Hematopoietic multipotent progenitor cell (in vitro differentiated cells): ENCODE measurements at places on chromosomes 16 and 17.

- no peak for DNase-seq
These were observed 440.5 kb downstream of the GRIN2A start for GRCh38 chr16:9741776-9742175.

DNA sequence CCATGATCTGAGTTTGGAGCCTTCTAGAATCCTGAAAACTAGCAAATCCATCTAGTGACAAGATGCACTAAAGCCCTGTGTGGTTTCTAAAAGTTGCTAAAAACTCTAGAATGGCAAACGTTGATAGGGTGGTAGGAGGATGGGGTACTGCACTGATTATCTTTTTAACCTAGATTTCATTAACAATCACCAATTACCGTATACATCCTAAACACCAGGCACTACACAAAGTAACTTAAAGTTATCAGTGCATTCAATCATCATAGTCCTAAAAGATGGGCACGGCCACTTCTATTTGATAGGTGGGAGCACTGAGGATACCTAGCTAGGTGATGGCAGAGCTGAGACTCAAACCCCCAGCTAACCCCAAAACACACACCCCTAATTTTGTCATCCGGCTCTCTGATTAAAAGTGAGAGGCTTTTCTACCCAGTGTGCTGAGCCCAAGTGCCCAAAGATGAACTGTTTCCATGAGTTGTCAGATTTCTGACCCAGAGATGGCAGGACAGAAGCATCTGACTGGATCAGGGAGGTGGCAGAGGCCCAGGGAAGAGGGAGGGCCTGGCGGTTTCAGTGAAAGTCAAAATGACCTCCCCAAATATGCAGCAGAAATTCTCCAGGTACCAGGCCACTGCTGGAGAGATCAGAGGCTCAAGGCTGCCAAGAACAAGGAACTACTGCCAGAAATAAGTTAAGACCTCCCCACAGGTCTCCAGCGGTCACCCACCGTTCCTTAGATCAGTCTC, 396.8 kb downstream of the SOX9 start:
- no peak for DNase-seq

GRCh38 chr16:89485701-89486246, 4.6 kb downstream of the ANKRD11 start:
- no peak for DNase-seq

DNA sequence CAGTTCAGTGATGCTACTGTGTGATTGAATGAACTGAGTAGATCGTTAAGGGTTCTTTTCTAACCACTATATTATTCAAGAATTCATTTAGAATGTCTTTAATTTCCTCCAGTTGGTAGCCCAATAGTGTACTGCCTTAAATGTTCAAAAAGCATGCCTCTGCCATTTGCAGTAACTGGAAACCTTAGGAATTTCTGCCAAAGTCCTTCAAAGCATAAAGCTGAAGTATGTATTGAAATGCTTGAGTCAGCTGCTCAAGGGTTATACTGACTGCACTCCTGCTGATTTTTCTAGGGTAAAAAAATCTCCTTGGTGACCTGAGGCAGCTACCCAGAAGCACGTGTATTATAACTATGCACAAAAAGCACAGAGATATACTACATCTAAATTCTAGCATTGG, 56.5 kb downstream of the SNTB2 start:
- no peak for DNase-seq

- no peak for DNase-seq
These were observed 102.1 kb downstream of the SNX29 start for GRCh38 chr16:12078405-12079280.

DNA sequence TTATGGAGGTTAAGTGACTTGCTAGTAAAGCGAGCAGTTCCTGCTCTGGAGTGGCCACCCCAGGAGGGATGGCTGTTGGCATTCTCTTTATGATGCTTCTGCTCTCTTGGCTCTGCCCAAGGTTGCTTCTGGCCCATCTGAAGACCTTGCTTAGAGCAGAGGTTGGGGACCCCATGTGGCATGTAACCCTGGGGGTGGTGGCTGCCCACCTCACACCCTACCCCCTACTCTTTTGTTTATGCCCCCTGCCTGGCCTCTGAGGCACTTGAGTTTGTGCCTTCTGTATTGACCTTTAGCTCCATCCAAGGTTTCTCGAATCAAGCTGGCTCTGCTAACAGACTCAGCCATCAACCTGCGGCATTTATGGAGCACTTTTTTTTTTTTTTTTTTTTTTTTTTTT, 214.6 kb downstream of the MSI2 start:
- DNase-seq, result no peak

DNA sequence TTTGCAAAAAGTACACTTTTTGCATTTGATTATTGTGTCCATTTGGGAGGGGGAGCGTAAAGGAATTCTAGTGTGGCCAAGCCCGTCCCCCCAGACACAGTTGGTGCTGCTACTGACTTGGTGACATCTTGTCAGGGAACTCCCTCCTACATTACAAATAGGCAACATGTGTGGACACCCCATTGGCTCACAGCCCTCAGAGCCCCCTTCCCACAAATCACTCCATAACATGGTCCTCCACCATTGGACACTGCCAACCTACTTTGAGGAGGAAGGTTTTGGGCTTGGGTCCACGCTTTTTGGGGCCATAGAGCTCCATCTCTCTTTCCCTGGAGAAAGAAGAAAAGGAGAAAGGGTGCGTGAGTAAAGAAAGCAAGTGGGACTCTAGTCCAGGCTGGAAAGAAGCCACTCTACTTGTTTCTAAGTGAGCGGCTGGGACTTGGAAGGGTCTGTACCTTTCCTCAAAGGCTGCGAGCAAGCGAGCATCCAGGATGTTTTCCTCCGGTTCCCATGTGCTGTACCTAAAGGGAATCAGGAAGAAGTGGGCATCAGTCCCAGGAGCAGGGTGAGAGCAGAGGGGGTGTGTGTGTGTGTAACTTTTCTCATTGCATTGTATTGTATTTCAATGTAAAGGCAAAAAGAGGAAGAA, 958 bp downstream of the CBX8 start:
- no peak for DNase-seq

DNA sequence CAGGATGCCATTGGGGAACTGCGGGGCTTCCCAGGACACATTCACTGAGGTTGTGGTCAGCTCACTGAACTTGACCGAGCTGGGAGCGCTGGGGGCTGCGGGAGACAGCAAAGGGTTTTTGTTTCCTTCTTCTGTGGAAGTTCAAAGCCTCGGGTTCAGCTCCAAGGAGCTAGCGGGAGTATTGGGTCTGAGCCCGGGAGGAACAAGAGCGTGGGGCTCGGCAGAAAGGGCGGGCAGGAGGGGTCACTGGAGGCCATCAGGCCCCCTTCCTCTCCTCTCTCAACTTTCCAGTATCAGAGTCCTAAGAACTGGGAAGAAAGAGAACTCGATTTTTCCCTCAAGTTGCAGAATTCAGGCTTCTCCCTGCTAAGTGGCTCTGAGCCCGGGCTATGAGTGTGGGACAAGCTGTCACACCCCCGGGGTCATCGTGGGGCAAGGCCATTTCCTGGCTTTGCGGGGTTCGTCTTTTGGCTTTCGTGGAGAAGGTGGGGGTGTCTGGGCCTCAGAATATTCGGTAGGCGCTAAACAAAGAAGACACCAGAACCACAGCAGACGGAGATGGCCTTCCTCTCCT, 53.6 kb upstream of the CDC42EP4 start:
- DNase-seq, result no peak

- no peak for DNase-seq
These were observed 16.4 kb downstream of the CLEC19A start for GRCh38 chr16:19301931-19302330.

DNA sequence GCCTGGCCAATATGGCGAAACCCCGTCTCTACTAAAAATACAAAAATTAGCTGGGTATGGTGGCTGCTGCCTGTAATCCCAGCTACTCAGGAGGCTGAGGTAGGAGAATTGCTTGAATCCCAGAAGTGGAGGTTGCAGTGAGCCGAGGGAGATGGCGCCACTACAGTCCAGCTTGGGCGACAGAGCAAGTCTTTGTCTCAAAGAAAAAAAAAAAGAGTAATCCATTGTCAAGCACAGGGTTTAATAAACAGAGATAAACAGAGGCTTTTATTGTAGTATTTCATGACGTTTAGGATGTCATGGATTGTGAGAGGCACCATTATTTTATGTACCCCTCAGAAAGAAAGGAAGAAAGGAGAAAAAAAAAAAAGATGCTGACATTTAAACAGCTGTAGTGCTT, 75.2 kb upstream of the RNU2-1 start:
- no peak for DNase-seq

DNA sequence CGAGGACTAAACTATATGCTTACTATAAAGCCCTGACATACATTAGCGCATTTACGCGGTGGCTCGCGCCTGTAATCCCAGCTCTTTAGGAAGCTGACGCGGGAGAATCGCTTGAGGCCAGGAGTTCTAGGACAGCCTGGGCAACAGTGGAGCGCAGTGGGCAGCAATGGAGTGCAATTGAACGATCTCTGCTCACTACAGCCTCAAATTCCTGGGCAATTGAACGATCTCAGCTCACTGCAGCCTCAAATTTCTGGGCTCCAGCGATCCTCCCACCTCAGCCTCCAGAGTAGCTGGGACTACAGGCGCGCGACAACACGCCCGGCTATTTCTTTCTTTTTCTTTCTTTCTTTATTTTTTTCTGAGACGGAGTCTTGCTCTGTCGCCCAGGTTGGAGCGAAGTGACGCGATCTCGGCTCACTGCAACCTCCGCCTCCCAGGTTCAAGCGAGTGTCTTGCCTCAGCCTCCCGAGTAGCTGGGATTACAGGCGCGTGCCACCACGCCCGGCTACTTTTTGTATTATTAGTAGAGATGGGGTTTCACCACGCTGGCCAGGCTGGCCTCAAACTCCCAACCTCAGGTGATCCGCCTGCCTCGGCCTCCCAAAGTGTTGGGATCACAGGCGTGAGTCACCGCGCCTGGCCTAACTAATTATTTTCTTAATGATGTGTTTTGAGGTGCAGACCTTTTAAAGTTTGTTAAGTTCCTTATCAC, 506 bp upstream of the COG7 start:
- DNase-seq, result no peak

- no peak for DNase-seq
These were observed 225.2 kb upstream of the MPHOSPH6 start for GRCh38 chr16:82395212-82395611.

GRCh38 chr16:57297856-57298255, 13.4 kb upstream of the PLLP start:
- DNase-seq, result no peak

DNA sequence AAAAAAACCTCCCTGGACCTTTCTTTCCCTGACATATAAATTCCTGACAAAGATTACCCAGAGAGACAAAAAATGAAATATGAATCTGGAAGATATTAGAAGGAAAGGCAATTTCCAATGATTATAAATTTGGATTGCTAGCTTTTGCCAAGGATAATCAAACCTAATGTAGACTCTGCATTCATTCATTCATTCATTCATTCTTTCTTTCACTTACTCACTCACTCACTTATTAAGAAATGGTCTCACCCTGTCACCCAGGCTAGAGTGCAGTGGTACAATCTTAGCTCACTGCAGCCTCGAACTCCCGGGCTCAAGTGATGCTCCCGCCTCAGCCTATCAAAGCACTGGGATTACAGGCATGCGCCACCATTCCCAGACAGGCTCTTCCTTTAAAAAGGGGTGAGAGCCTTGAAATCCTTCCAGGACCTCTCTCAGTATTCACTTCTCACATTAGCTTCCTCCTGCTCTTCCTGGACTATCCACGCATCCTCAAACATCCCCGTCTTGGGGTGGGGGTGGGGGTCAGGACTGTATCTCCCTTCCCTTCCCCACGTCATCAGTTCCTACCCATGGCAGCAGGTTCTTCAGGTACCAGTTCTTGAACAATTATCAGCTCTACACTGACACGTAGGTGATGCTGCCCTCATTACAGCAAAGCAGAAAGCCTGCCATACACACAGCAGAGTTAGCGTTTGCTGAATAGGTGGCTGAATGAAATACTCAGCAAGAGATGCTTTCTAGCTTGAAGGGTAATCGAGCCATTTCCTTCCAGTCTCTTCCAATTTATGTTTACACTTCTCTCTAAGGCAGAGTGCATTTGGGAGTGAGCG, 19.8 kb downstream of the PRPSAP1 start:
- DNase-seq, result no peak

DNA sequence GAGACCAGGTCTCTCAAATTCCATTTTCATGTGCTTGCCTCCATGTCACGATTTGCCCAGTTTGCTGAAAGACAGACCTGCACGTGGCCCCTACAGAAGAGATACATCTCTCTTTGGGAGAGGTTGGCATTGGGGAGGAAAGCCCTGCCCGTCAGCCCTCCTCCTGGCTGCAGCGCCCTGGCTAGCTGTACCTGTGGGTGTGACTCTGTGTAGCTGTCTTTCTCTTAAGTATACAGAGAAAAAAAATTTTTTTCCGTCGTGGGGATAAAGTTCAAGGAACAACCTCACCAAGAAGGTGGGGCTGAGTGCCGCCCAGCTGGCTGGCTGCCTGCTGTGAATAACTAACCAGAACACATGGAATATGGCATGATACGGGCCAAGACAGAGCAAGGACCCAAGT, 26.5 kb downstream of the TMEM98 start:
- no peak for DNase-seq

DNA sequence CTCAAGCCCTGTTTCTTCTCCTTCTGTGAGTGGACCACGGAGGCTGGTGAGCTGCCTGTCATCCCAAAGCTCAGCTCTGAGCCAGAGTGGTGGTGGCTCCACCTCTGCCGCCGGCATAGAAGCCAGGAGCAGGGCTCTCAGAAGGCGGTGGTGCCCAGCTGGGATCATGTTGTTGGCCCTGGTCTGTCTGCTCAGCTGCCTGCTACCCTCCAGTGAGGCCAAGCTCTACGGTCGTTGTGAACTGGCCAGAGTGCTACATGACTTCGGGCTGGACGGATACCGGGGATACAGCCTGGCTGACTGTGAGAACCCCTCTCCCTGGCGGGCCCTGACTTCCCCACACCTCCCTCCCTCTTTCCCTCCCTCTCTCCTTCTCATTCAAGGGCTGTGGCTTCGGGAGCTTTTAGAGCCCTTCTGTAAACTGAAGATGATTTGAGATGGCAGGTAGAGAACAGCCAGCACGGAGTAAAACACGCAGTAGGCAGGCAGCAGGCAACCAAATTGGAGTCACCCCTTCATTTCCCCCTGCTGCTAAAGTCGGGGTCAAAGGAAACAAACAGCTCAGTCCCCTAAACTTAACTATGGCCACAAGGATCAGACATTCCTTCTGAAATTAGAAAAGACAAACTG, 3.9 kb downstream of the SPACA3 start:
- no peak for DNase-seq

DNA sequence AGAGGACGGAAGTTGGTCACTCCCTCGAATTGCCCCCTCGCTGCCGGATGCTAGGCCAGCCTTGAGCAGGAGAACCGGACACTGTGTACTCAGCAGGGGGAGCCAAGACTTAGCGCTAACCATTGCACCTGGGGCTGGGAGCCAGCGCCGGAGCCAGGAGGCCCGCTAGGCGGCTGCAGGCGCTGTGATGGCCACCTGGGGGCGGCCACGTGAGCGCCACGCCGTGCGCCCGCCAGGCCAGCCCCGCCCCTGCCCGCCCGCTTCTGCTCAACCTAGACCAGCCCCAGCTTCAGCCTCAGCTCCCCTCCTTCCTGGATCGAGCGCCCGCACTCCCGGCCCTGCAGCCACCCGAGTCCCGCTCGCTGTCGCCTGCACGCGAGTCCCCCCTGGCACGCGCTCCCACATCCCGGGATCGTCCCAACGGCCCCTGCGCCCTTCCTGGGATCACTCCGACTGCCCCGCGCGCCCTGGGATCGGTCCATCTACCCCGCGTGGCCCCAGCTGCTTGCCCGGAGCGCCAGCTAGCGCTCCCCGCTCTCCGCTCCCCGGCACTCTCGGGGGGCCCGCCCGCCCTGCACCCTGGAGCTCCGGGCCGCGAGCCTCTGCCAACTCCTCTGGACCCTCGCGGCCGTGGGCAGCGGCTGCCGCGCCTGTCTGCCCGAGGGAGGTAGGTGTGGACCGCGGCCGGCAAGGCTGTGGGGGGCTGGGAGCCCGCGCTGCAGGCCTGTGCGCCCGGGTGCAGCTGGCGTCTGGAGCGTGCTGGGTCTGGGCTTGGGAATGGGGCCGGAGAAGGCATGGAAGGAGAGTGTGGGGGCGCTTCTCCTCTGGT, at the start of gene EEF2K:
Gene EEF2K (plus strand): TSS at position 266 of the 829 bp plus-strand sequence. CDS start 19,452 bp downstream, outside the sequence.
- DNase-seq, result peak; percentile 89
